ENCODE measurements at places on chromosomes 5 and 9.

DNA sequence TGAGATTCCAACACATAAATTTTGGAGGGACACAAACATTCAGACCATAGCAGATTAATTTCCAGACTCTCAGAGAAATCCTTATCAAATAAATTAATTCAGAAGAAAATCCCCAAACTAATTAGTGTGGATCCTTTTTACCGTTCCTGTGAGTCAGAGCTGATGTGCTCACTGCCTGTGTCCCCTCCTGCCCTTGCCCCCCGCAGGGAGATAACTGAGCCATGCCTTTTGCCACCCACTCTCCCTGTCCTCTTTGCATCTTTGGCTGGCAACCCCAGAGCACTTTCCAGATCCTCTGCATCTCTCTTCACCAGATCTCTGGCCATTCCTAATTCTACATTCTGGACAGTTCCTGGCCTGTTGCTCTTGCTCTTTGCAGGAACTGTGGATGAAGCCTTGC, 135.4 kb upstream of the MAP1B start:
- no peak for DNase-seq

GRCh38 chr9:128292009-128292408, 15.9 kb downstream of the SWI5 start:
- DNase-seq: no peak

DNA sequence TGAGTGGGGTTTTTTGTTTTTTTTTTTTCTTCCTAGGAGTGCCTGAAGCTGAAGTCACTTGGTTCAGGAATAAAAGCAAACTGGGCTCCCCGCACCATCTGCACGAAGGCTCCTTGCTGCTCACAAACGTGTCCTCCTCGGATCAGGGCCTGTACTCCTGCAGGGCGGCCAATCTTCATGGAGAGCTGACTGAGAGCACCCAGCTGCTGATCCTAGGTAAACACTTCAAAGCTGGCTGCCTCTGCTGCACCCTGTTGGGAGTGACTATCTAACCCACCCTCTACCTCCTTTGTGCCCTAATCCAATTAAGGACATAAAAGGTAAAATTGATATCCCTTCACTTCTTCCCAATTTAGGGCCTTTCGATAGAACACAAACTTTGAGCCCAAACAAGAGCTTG, 206.8 kb downstream of the SAXO1 start:
- DNase-seq: no peak

DNA sequence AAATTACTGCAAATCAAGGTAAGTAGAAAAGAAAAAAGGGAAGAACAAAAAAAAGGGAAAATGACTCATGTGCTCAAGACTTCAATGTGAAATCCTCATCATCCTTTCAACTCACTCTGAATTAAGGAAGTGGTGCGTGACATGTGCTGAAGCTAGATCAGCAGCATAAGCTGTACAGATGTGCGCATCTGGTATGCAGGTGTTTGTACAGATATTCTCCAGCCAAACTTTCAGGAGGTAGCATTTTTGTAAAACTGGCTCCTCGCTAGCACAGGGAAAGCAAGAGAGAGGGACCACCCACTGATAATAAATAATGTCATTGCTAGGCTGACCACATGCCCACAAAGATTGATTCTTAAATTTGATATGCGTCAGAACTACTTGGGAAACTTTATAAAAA, 253.9 kb upstream of the RGMB start:
- peak; percentile 59 for DNase-seq

DNA sequence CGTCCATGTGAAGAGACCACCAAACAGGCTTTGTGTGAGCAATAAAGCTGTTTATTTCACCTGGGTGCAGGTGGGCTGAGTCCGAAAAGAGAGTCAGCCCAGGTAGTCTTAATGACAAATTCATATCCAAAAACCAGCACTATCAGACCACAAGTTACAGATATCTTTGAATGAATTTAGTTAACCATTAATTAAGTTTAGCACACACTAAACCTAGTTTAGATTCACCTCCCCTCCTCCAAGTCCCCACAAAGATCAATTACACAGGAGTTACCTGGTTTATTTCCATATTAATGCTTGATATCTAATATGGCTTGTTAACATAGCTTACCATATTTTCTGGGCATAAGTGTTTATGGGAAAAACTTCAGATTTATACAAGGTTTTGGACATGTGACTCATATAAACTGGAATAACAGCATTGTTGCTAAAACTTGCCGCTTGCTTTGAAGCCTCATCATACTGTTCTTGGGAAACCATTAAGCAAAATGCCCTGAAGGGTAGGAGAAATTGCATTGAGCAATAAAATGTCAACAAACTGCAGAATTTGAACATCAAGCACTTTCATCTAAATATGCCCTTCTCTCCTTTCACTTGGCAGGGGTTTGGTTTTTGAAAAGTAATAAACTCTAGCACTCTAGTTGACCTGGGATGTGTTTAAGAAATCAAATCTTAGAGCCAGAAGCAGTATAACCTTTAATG, 166.9 kb downstream of the SNCAIP start:
- no peak for DNase-seq

DNA sequence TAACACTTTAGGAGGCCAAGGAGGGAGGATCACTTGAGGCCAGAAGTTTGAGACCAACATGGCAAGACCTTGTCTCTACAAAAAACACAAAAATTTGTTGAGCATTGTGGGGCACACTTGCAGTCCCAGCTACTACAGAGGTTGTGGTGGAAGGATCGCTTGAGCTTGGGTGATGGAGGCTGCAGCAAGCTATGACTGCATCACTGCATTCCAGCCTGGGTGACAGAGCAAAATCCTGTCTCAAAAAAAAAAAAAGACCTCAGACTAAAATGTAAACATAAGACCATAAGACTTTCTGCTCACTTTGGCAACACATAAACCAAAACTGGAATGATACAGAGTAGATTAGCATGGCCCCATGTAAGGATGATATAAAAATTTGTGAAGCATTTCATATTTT, 24.6 kb upstream of the NANS start:
- no peak for DNase-seq

- peak; percentile 42 for DNase-seq
Measured at GRCh38 chr9:93450945-93451815, at the start of gene FAM120A. TSS of gene FAM120A (plus strand) at chr9:93451685. CDS start at chr9:93451916, 231 bp downstream.

DNA sequence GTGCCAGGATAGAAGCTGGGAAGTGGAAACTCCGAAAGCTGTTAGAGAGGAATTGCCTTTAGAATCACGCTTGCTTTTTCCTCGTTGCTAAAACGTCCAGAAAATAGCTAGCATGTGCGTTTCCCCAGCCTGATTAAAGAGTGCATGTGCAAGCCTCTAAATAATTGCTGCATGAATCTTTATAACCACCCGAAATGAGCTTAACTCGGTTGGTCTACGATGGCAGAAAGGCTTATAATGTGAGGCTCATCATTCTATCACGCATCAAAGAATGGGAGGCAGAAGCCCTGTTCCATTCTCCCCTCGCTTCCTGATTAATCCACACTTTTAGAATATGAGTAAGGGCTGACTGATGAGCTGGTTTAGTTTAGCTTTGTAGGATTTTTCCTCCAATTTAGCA, 394.6 kb upstream of the WWC1 start:
- DNase-seq: no peak

- DNase-seq: no peak
Measured at GRCh38 chr9:137157618-137158415, 12.0 kb downstream of the LRRC26 start.

DNA sequence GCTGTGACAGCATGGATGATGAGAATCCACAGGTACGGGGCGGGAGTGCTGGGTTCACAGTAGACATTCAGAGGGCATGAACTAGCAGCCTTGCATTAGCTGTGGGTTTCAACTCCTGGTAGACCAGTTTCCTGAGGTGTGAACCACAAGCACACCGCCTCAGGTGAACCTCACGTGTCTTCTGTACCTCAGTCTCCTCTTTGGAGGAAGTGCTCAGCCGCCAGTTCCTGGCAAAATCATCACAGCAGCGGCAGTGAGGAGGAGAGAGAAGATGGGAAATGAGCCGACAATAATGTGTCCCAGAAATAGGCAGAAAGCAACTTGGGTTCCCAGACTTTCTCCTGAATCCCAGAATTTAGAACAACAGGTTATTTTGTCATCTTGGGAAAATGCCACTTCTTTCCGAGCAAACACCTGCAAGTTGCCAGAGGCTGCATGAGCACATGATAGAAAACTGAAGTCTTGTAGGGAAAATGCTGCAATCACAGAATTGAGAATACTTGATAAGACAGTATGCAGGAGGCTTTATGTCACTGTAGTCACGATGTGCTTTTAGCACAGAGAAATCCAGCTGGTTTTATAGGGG, 258.5 kb downstream of the AOPEP start:
- no peak for DNase-seq

- no peak for DNase-seq
Measured at GRCh38 chr9:114408645-114409044, 20.9 kb upstream of the AKNA start.

Data from MV-4-11 (cell line).